ENCODE measurements at places on chromosomes 5 and 9.

GRCh38 chr9:20898885-20899554, 132.4 kb downstream of the HACD4 start:
- peak; percentile 22 for DNase-seq

GRCh38 chr5:167819406-167819805, 472.0 kb upstream of the WWC1 start:
- no peak for DNase-seq

DNA sequence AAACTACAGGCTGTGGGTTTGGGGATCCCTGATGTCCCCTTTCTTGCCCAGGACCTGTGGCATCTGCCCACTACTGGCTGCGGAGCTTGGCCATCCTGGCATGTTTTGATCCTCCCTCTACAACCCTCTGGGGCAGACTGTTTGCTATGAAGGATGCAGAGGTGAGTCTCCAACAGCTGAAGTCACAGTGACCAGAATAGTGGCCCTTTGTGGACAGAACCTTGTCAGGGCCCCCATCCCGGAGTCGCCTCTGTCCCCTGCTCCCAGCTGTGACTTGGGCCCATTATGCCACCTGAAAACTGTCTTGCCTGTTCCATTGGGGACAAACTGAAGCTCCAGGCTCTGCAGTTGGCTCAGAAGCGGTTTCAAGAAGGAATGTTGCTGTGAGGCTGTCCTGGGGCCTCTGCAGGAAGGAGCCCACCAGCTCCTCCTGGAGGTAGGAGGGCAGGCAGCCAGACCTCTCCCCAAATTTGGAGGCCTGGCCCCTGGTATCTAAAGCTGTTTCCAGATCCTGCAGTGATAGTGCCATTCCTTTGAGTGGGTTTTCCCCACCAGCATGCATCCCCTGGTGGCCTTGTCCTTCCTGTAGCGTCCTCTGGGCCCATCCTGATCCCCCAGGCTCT, 93.3 kb downstream of the BARX1 start:
- no peak for DNase-seq

DNA sequence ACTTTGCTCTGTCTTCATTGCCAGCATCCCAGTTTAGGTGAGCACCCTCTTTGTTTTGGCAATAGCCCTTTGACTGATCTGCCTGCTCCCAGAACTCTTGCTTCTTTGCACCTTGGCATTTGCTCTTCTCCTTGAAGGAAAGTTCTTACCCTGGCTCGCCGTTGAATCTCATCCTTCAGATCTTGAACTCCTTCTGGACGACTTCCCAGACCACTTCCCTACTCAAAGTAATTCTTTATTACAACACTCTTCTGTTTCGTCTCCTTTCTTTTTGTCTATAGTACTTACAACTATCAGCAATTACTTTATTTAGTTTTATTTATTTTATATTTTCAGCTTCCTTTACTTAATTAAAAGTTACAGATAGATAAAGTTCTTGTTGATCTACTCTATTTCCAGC, 1510.1 kb downstream of the MAT2B start:
- DNase-seq: no peak

DNA sequence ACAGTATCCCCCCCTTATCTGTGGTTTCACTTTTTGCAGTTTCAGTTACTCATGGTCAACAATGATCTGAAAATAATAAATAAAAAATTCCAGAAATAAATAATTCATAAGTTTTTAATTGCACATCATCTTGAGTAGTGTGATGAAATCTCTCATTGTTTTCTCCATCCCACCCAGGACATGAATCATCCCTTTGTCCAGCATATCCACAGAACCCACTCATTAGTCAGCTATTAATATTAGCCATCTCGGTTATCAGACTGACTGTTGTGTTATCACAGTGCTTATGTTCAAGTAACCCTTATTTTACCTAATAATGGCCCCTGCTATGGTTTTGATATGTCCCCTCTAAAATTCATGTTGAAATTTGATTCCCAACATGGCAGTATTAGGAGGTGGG, 40.7 kb downstream of the FAM114A2 start:
- no peak for DNase-seq

GRCh38 chr5:58491216-58491892, at the start of gene GAPT:
GAPT (plus strand) TSS chr5:58491435; CDS start chr5:58494537, 3,102 bp downstream.
- DNase-seq: no peak

DNA sequence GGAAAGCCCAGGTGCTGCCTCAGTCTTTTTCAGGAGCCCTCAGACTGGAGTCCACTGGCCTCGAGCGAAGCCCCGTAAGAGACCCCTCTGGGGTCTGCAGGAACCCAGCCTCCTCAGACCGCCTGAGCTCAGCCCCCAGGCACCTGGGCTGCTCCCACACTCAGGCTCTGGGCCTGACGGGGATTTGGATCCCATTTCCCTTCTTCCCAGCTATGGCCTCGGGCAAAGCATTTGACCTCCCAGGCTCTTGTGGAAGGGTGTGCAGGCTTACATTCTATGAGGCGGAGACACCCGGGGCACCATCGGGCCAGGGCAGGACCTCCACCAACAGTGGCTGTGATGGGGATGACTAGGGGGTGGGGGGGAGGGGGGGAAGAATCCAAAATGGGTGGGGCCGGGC, 4.5 kb downstream of the AGPAT2 start:
- no peak for DNase-seq

GRCh38 chr5:112860929-112861637, at the start of gene SRP19:
SRP19 (plus strand) TSS chr5:112861287; CDS start chr5:112861377, 90 bp downstream.
- peak; percentile 95 for DNase-seq

GRCh38 chr5:96478983-96479382, 45.9 kb upstream of the PCSK1 start:
- no peak for DNase-seq

DNA sequence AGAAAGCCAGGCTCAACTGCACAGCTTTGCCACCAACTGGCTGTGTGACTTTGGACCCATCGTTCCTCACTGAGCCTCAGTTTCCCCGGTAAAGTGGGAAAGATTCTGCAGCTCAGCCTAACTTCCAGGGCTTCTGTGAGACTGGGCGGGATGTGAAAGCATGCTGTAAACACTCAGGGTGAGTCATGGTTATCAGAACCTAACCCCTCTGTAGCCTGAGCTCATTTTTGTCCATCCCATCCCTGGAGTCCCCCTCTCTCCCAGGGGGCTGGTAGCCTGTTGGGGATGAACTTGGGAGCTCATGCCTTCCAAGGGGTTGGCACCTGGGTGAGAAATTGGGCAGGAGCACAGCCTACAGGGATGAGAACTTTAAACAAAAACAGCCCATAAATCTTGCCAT, 2.3 kb downstream of the CCDC69 start:
- no peak for DNase-seq

DNA sequence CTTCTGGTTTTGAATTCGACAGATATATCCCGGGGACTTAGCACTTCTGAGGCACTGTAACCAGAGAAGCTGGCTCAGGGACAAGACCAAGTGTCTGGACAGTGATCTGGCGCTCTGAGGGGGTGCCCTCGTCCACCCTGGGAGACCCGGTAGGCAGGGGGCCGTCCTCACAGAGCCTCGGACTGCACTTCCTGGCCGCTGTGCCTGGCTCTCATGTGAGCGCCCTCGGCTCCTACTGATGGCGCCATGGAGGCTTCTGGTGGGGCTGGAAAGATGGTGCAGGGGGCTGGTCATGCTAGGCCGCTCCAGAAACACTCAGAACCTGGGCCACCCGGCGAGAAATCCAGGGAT, 18.8 kb upstream of the SLC6A3 start:
- no peak for DNase-seq

- no peak for DNase-seq
These were observed 224.2 kb downstream of the SYK start for GRCh38 chr9:91025856-91026255.

GRCh38 chr5:393846-394275, 49.1 kb upstream of the EXOC3 start:
- DNase-seq: no peak

DNA sequence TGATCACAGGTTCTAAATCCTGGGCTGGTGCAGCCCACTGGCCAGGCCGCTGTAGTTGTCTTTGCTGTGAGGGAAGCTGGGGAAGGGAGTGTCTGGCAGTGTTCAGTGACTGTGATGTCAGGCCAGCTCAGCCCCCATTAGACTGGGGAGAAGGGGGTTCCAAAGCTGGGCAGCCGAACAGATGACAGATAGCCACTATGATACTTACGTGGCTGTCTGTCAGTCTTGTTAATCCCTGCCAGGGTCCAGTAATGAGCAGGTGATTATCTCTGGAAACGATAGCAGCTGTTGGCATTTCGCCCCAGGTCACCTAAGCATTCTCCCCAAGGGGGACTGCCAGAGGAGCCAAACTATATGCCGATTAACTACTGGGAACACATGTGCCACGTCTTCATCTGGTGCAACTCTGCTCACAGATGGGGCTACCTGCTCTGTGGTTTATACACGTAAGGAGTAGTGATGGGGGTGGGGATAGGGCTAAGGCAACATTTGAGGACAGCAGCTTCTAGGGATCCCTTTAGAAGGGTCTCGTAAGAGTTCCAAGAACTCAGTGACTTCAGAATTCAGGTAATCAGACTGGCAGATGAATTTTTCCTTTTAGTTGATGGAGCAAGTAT, 396.3 kb downstream of the KDM4C start:
- DNase-seq: no peak

DNA sequence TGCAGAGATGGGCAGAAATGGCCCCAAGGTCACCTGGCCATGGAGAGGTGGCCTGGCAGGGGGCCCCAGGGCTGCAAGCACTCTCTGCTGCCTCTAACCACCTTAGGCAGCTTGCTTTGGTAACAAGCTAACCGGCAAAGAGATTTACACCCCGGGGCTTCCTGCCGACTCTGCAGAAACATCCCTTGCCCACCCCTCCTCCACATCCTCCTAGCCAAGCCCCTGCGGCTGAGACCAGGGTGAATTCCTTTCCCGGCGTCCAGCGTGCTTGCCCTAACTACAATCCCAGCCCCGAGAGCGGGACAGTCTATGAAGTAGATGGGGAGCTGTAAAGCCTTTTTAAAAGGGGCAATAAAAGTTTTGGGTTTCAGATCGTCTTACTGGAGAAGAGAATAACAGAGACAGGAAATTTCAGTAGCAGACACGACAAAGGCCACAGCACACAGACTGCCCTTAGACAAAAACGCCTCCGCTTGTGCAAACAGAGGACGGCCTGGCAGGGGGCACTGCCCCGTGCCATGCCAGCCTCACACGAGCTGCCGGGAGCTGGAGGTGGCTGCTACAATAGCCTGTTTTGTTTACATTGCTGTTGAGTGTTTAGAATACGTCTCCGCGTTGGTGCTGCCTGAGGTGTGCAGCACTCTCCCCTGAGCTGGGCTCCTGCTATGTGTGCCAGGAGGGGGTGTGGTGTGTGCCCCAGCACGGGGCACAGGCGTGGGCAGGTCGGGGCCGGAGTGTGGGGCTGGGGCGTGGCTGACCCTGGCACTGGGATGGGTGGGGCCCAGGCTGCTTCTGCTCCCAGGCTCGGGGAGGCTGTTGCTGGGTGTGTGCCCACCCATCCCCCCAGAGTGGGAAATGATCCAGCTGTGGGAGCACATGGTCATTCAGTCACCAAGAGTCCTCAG, 15.3 kb downstream of the MYMK start:
- peak; percentile 30 for DNase-seq

DNA sequence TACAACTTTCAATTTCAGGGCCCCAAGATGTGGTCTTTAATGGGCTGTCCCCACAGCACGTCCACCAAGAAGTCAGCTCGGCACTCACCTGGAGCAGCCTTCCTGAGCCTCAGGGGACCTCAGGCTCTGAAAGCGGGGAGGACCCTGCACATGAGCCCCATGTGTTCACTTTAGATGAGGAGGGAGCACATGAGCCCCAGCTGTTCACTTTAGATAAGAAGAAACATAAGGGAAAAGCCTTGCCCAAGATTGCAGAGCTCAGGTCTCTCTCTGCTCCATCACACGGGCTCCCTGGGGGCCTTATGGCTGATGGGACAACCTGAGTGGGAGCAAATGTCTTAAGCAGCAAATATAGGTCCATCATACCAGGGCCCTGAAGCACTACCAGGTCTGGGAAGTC, 56.4 kb downstream of the NIPSNAP3B start:
- no peak for DNase-seq

DNA sequence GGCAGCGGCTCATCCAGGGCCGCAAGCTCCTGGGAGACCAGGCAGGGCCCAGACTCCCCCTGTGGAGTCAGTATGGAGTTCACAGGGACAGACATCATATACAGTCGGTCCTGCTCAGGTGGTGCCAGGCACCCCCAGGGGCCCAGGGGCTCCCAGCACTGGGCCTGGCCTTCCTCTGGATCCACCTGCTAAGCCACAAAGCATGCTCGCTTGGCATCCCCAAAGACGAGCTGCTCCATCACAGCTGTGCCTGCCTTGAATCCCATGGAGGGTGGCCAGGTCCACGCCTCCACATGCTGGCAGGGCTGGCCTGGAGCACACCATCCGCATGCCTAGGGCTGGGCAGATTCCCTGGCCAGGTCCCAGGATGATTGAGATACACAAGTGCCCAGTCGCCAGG, 4.6 kb downstream of the BICD2 start:
- no peak for DNase-seq

DNA sequence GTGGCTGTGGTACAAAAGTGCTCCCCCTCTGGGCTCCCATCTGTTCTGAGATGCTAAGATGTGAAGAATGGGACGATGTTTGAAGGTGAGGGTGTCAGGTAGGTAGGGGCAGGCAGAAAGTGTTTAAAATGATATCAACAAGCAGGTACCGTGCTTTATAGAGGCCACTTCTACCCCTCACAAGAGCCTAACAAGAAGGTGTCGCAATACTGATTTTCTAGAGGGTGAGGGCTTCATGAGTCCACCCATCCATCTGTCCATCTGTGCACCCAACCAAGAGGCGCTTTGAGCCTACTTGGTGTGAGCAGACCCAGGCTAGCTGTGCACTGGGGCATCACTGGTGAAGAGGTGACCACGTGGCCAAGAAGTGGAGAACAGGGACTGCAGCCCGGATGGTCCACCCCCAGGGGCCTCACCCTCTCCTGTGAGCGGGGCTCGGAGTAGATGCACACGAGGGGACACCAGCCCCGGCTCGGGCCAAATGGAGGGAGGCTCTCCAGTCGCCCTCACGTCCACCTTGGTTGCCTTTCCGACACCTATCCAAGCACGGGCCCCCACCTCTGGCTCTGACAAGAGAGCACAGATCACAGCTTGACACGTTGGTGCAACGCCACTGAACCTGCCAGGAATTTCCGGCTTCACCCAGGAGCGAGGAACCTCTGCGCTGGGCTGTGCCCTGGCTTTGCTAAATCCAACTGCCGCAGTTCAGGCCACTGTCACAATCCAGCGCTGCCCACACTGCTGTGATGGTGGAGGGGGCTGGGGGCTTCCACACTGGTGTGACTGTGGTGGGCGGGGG, 34.5 kb downstream of the CRB2 start:
- DNase-seq: no peak

DNA sequence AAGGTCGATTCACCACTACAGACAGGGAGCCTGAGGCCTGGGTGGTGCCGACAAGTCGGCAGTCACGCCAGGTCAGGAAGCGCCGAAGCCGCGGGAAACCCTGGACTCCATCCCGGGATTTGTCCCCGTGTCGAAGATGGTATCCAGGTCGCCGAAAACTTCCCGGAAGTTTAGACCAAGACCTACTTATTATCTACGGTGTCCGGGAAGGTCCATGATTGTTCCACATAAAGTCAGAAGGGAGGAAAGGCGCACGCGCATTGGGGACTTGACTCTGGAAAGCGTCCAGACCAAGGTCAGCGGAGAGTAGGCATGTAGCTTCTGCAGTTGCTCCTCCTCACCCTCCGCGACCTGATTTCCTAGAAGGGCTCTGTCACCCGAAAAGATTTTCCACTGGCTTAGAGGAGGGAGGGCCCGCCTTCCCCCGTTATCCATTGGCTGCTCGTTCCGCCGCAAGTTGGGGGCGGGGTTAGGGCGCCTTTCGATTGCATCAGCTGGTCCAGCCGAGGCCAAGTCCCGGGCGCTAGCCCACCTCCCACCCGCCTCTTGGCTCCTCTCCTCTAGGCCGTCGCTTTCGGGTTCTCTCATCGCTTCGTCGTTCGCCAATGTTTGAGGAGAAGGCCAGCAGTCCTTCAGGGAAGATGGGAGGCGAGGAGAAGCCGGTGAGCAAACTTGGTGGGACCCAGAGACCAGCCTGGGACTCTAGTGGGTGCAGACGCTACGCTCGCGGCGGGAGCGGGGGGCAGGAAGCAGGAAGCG, at the start of gene TARS1:
Gene TARS1 (plus strand): TSS at position 484 of the 759 bp plus-strand sequence. CDS start 122 bp downstream, at position 606.
- DNase-seq: peak; percentile 96
